Hematopoietic multipotent progenitor cell treated with erythropoietin and hydrocortisone succinate and interleukin-3 and kit ligand, for 8 days (in vitro differentiated cells): ENCODE measurements at places on chromosomes 12 and 14.

GRCh38 chr12:131330106-131330815 lies 376.6 kb downstream of the ADGRD1 start:
- no peak for DNase-seq

GRCh38 chr14:33057585-33057984 lies 118.9 kb downstream of the NPAS3 start:
- DNase-seq: no peak

DNA sequence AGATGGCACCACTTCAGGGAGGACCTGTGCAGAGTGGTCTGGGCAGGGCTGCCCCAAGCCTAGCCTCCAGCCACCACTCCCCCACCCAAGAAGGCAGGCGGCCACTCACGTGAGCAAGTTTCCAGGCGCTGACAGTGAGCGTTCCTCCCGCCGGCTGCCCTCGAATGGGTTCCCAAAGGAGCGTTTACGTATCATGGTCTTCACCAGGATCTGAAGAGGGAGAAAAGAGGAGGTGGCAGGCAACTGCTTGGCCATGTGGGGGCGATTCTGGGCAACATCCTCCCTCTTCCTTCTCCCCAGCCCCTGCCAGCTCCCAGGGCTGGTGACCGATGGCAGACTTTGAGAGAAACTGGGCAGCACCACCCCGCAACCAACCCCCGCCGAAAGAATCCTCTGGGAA lies 35.1 kb downstream of the P2RX4 start:
- no peak for DNase-seq

DNA sequence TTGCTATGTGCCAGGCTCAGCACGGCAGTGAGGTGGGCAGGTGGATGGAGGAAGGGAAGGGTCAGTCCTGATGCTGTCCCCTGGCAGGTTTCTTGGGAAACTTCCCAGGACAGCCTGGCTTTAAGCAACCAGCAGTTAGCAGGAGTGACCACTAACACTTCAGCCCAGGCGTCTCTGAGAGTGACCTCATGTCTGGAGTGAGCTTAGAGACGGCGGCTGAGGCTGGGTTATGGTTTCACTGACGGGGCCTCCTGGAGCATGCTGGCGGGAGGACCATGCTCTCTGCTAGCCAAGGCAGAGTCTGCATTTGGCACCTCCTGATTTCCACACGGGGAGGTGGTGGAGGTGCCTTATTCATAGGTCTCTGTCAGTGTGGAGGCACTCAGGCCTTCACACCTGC lies 2.5 kb downstream of the HHIPL1 start:
- no peak for DNase-seq

GRCh38 chr12:56230432-56231183 lies 757 bp downstream of the SLC39A5 start:
- no peak for DNase-seq

DNA sequence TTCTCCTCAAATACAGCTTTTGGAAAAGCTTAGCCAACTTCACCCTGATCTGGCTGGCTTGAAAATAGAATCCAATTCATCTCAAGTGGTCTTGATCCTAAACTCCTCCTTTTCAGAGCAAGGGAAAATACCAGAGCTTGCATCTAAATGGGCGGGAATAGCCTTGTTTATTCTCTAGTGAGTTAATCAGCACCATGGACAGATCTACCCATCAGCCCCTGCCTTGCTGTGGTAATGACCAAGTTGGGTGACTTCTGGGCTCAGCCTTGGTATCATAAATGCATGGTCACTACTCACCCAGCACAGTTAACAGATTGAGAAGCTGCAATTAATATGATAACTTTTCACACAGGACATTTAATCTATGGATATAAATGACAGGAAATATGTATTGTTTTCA lies 196.6 kb downstream of the GLT1D1 start:
- peak; percentile 16 for DNase-seq

DNA sequence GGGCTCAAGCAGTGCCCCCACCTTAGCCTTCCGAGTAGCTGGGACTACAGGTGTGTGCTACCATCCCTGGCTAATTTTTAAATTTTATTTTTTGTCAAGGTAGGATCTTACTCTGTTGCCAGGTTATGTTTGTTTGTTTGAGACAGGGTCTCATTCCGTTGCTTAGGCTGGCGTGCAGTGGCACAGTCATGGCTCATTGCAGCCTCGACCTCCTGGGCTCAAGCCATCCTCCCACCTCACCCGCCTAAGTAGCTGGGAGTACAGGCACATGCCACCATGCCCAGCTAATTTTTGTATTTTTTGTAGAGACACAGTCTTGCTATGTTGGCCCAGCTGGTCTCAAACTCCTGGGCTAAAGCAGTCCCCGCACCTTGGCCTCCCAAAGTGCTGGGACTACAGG lies 83.3 kb upstream of the KCNH3 start:
- no peak for DNase-seq

- DNase-seq: no peak
Measured at GRCh38 chr14:42045383-42045782, 438.7 kb downstream of the LRFN5 start.

- no peak for DNase-seq
Measured at GRCh38 chr14:104664588-104664987, 24.8 kb upstream of the INF2 start.

GRCh38 chr12:3165078-3165980 lies 88.2 kb downstream of the TSPAN9 start:
- DNase-seq: no peak

DNA sequence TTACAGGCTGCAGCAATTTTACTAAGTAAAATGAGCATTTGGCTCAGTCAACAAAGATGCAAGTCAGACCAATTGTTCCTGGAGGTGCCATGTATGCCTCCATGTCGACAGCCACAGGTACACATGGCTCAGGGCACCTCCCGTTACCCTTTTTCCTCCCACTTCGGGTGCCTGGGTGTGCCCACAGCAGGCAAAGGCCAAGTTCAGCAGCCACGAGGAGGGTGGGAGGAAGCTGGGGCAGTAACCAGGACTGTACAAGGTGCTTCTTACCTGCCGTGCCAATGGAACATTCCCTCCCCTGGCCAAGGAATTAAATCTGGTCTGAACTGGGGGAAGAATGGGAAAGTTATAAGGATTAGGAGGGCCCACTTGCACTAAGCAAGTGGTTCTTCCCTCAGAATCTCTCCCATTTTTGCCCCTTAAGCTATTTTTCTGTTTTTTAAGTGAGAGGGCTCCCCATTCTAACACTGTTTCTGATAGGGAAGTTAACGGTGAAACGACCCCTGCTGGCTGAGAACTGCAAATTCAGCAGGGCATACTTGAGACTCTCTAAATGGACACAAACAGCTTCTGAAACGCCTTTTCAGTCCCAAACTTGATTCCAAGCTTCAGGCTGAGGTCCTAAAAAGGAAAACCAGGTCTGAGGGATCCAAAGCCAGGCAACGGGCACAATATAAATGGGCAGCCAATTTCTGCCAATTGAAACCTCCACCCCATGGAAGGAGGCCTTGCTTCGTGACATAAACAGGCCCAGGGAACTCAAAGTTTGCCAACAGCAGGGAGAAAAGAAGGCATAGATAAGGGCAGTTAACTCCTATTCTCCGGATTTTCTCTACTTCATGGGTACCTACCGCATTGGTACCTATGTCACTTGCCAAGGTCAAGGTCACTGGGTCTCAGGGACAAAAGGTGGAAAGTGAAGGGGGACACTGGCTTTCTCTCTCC lies 24.8 kb downstream of the CLECL1 start:
- peak; percentile 76 for DNase-seq

GRCh38 chr12:42332301-42333285 lies 6.6 kb downstream of the PPHLN1 start:
- peak; percentile 77 for DNase-seq

- no peak for DNase-seq
Measured at GRCh38 chr14:98278800-98279199, 993.2 kb downstream of the BCL11B start.

- DNase-seq: no peak
Measured at GRCh38 chr12:124410354-124411175, 115.7 kb downstream of the RFLNA start.

GRCh38 chr14:52068615-52069306 lies at the start of gene NID2:
Gene NID2, minus strand, starts transcription at chr14:52069059. Its CDS starts 65 bp downstream, at chr14:52068994.
- DNase-seq: peak; percentile 41

DNA sequence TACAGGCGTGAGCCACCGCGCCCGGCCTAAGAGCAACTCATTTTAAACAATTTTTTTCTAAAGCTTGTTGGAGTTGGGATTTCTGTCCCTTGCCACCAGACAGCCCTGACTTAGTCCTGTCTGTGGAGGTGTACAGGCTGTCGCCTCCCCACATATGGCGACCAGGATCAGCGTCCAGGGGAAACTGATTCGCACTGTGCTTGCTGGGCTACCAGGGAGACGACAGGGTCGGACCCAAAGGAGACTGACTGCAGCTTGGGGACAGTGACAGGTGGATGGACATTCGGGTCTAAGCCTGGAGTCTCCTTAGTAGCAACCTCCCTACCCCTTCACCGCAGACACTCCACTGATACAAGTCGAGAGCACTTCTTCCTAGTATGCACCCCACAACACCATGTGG lies 40.3 kb downstream of the TRAFD1 start:
- no peak for DNase-seq

DNA sequence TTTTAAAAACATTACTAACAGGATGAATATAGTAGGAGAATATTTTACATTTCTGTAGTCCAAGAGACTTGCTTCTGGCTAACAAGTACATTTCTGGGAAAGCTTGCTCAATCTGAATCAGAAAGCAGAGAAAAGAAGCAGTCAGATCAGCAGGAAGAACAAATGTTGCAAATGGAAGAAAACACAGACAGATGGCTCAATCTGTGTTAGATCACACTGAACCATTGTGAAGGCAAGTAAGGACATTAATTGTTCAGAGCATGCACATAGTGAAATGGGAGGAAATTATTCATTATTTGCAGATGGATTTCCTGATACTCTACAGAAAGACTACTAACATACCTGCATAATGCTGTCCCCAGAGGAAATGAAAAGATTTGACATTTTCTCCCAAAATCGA lies 65.2 kb upstream of the CNOT2 start:
- DNase-seq: no peak

GRCh38 chr12:55929306-55929791 lies 1.6 kb upstream of the DGKA start:
- no peak for DNase-seq

DNA sequence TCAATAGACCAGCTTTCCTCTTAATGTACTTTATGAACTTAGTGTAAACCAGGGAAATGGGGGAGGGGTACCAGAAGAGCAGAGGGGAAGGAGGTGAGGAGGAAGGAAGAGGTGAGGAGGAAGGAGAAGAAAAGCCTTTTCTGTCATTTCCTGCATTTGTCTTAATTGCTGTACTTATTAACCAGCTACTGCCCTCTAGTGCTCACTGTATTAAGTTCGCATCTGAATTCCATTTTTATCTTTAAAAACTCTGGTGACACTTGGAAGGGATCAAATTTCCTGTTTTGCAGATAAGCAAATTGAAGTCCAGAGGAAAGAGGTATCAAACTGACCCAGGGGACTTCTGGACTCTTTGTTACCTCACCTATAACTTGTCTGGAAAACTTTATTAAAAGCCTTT lies 22.2 kb downstream of the MANSC1 start:
- peak; percentile 80 for DNase-seq

- DNase-seq: no peak
Measured at GRCh38 chr14:21686468-21686867, 12.8 kb upstream of the OR4E1 start.

- DNase-seq: no peak
Measured at GRCh38 chr12:6968426-6968825, 2.0 kb downstream of the PHB2 start.

GRCh38 chr14:53668897-53669296 lies 287.7 kb downstream of the BMP4 start:
- DNase-seq: no peak

- no peak for DNase-seq
Measured at GRCh38 chr12:113369391-113369985, 11.1 kb downstream of the PLBD2 start.

GRCh38 chr12:109779382-109779781 lies 53.8 kb downstream of the TRPV4 start:
- no peak for DNase-seq

DNA sequence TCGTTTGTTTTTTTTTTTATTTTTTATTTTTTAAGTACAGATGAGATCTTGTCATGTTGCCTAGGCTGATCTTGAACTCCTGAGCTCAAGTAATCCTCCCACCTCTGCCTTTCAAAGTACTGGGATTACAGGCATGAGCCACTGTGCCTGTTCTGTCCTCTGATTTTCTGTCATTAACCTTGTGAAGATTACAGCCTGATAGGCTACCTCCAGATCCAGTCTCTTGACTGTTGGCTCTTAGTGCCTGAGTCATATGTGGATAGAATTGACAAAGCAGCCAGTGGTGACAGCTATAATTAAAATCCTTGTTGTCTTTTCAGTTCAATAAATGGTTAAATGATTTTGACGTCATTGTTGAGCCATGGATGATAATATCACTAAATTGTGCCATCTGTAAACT lies 21.3 kb upstream of the REP15 start:
- DNase-seq: no peak

- no peak for DNase-seq
Measured at GRCh38 chr12:16593546-16593945, 12.4 kb downstream of the LMO3 start.

DNA sequence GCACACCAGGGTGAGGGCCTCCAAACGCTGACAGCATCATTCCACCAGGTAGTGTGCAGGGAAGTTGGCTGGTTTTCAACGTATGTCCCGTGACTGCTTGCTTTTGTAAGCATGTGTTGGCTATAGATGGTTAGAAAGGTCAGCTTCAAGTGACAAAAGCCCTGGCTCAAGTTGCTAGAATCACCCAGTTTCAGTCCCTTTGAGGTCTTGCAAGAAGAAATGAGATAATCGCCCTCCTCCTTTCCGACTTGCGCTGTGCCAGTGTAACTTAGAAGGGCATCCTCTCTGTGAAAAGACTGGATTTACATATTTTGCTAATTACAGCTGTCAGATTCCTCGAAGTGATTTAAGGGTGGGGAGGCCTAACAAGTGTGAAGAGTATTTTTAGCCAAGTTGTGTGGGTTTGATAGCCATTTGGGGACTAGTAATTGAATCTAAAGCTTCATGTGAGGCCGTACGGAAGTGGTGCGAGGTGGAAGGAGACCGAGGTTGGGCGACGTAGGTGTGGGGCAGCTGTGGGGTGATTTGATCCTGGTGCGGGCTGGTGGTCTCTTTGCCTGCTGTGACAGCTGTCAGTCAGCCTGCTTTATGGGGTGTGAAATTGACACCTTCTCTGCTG lies 94.7 kb downstream of the CHST11 start:
- DNase-seq: no peak

DNA sequence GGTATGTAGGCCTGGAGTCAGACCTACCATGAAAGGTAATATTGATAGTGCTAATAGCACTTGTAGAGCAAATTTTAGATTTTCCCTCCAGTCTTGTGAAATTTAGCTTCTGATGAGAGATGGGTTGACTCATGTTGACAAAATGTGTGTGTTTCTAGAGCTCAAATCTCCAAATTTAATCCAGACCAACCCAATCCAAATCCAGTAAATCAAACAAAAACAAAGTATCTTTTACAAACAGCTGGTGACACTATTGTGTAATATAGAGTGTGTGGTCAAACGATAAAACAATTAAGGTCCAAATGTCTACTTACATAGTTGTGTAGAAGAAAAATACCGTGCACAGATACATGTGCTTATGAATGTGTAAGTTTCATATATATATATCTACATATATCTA lies 63.4 kb upstream of the KITLG start:
- DNase-seq: no peak

GRCh38 chr14:44699391-44699790 lies 192.3 kb upstream of the FSCB start:
- no peak for DNase-seq

- DNase-seq: no peak
Measured at GRCh38 chr12:42923583-42923982, 334.0 kb upstream of the PRICKLE1 start.
